Endothelial cell of umbilical vein (primary cell): ENCODE measurements at places on chromosomes 2 and 18. TPM values are rescaled to one million over a fixed set of nuclear protein-coding genes. Genes with fewer than 3 reads are reported as not detected.

- H3K27ac ChIP-seq = no peak overlapping the region
- H3K4me3 ChIP-seq = no peak overlapping the region
- peaks cover 1% of the 10 kb centered on the region for H3K4me1 ChIP-seq
- no peaks in the 10 kb centered on the region for H3K36me3 ChIP-seq
Measured at GRCh38 chr2:26590980-26591618, 50.1 kb downstream of the CIB4 start.

DNA sequence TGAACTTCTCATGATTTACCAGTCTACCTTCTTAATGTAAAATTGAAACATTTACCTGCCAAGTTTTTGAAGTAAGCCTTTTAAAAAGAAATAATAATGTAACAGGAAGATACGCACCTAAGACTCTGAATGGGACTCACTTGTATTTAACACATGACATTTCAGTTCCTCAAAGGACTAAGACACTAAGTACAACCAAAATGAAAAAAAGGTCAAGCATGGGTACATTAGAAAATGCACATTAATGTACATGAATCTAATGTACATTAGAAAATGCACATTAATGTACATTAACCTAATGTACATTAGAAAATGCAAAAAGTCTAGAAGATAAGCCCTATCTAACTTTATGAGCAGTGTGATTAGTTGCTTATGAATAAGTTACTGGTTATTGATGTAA lies 69.3 kb upstream of the FZD5 start:
- H3K27me3 ChIP-seq = no peaks in the 10 kb centered on the region
- no peak for DNase-seq
- no peaks in the 10 kb centered on the region for H3K4me1 ChIP-seq
- H3K4me3 ChIP-seq = no peak overlapping the region
- H3K36me3 ChIP-seq = no peaks in the 10 kb centered on the region
- no peak overlapping the region for H3K27ac ChIP-seq

GRCh38 chr2:118223992-118224894 lies 136.0 kb downstream of the INSIG2 start:
- H3K4me3 ChIP-seq = no peak overlapping the region
- peaks cover 67% of the 10 kb centered on the region for H3K27me3 ChIP-seq
- H3K4me1 ChIP-seq = peaks cover 6% of the 10 kb centered on the region
- DNase-seq = no peak

DNA sequence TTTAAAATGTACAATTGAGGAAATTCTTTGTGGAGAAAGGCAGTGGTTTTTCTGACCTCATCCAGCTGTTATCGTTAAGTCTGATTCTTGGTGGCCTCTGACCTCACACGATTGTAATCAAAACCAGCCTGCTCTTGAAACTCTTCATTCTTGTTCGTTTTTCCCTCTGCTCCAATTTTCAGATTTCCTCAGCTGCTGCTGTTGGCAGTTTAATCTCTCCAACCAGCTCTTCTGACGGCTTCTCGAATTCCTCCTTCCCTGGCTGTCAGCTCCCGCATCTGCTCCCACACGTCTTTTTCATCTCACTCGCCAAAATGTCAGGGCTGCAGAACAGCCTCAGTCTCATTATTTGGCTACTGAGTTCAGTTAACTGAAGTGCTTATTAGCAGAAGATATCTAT lies 136.1 kb downstream of the DCDC2C start:
- no peak for DNase-seq
- H3K27me3 ChIP-seq = no peaks in the 10 kb centered on the region
- no peak overlapping the region for H3K4me3 ChIP-seq
- no peaks in the 10 kb centered on the region for H3K4me1 ChIP-seq
- no peaks in the 10 kb centered on the region for H3K36me3 ChIP-seq

GRCh38 chr2:33550206-33550605 lies 48.9 kb downstream of the FAM98A start:
- no peak overlapping the region for H3K27ac ChIP-seq
- no peaks in the 10 kb centered on the region for H3K36me3 ChIP-seq
- peaks cover 18% of the 10 kb centered on the region for H3K4me1 ChIP-seq
- H3K27me3 ChIP-seq = no peaks in the 10 kb centered on the region
- H3K4me3 ChIP-seq = no peak overlapping the region

Gene DOCK10
- 19.4 and 23.0 TPM in 2 replicates for total RNA-seq

Gene CD8B2
- total RNA-seq = not detected in 2 replicates
